ENCODE measurements at places on chromosomes 12 and 14. TPM values are rescaled to one million over a fixed set of nuclear protein-coding genes. Genes with fewer than 3 reads are reported as not detected.
A peak's percentile ranks its signal among the peaks of the same experiment; 100 is the strongest.

Gene MDP1
- total RNA-seq, result 2.0 TPM

Gene AGAP2
- 0.33 TPM for total RNA-seq

Gene BIN2
- 1.3 TPM for total RNA-seq

Gene ADAMTS20
- total RNA-seq, result not detected

Gene PLCZ1
- not detected for total RNA-seq

GRCh38 chr12:27810756-27811155 is 30.7 kb upstream of the MANSC4 start:
- peak overlapping the region; percentile 44 for H3K27ac ChIP-seq
- peaks cover 36% of the 10 kb centered on the region for H3K4me1 ChIP-seq
- no peak for DNase-seq

- peak overlapping the region; percentile 3 for H3K27ac ChIP-seq
- peak overlapping the region; percentile 97 for H3K4me3 ChIP-seq
- H3K27me3 ChIP-seq, result no peaks in the 10 kb centered on the region
- DNase-seq, result no peak
- peaks cover 14% of the 10 kb centered on the region for H3K4me1 ChIP-seq
Observed at GRCh38 chr12:131929581-131930456, 743 bp downstream of the PUS1 start.

- no peaks in the 10 kb centered on the region for H3K36me3 ChIP-seq
- H3K27me3 ChIP-seq, result no peaks in the 10 kb centered on the region
- no peak overlapping the region for H3K27ac ChIP-seq
- DNase-seq, result no peak
- no peak overlapping the region for H3K4me3 ChIP-seq
- H3K4me1 ChIP-seq, result no peaks in the 10 kb centered on the region
Observed at GRCh38 chr14:43041976-43042375, 1435.3 kb downstream of the LRFN5 start.

DNA sequence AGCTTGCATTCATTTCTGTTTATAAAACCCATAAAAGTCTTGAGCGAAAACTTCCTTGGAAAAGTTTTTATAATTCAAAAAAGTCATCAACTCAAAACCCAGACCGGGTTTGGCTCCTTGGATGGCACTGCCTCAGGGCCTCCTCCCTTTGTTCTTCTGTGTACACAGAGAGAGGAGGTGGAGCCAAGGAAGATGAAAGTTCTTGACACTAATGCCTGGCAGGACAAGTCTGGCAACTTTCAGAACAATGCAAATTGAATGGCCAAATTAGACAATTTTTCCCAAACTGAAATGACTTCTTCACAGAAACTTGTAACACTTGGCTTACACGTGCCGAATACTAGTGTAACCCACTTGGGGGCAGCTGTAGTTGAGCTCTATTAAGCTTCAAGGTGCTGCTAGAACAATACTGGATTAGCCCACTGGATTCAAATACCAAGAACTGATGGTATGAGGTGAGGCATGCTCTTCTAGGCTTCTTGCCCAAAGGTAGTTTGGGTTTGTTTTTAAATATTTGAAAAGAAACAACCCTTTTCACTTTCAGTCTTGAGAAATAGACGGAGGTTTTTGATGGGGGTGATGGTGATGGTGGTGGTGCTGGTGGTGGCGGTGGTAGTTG is 86.6 kb upstream of the FRMD6 start:
- no peaks in the 10 kb centered on the region for H3K36me3 ChIP-seq
- H3K27ac ChIP-seq, result no peak overlapping the region
- H3K27me3 ChIP-seq, result no peaks in the 10 kb centered on the region
- H3K4me3 ChIP-seq, result no peak overlapping the region
- no peaks in the 10 kb centered on the region for H3K4me1 ChIP-seq
- DNase-seq, result no peak

DNA sequence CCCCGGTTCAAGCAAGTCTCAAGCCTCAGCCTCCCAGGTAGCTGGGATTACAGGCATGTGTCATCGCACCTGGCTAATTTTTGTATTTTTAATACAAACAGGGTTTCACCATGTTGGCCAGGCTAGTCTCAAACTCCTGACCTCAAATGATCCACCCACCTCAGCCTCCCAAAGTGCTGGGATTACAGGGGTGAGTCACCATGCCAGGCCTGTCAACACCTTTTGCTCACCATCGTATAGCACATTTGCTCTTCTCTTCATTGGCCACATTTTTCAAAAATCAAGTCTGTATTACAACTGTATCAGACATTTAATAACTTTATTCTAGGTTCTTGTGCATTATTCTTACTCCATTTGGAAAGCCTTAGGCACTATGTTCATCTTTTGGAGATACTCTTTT is 50.3 kb downstream of the BCAT1 start:
- H3K27me3 ChIP-seq, result no peaks in the 10 kb centered on the region
- H3K36me3 ChIP-seq, result no peaks in the 10 kb centered on the region
- no peak overlapping the region for H3K27ac ChIP-seq
- no peak overlapping the region for H3K4me3 ChIP-seq

DNA sequence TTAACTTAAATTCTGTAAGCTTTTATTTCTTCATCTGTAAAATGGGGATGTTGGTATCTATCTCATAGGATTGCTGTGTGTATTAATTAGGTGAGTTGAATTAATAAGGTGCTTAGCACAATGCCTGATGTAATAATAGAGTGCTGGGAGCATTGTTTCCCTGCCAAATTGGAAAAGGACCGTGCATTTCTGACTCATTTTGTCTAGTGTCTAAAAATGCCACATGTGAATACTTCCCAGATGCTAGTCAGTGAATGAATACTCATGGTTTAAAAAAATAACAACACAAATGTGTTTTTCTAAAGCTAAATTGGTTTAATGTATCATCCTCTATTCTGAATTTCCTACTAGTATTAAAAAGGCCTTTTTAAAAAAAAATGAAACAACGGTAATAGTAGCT is 45.4 kb upstream of the NEDD1 start:
- no peaks in the 10 kb centered on the region for H3K36me3 ChIP-seq
- H3K4me1 ChIP-seq, result no peaks in the 10 kb centered on the region

DNA sequence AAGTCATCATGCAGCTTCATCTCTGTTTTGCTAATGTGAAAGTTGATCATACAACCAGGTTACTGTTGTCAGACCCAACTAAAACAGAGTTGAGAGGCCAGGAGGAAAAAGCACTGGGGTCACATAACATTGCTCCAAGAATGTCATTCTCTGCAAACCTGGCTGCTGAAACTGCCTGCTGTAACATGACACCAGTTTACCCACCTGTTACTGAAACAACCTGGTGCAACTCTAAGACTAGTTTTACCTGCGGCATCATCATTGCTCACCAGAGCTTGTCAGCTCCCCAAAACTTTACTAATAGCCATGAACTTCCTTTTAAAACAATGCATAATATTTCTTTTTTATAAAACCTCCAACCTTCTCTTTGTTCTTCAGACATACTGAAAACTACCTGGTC is 30.7 kb upstream of the DEGS2 start:
- H3K4me1 ChIP-seq, result peaks cover 20% of the 10 kb centered on the region
- no peaks in the 10 kb centered on the region for H3K27me3 ChIP-seq
- H3K4me3 ChIP-seq, result no peak overlapping the region
- H3K36me3 ChIP-seq, result no peaks in the 10 kb centered on the region
- H3K27ac ChIP-seq, result no peak overlapping the region

DNA sequence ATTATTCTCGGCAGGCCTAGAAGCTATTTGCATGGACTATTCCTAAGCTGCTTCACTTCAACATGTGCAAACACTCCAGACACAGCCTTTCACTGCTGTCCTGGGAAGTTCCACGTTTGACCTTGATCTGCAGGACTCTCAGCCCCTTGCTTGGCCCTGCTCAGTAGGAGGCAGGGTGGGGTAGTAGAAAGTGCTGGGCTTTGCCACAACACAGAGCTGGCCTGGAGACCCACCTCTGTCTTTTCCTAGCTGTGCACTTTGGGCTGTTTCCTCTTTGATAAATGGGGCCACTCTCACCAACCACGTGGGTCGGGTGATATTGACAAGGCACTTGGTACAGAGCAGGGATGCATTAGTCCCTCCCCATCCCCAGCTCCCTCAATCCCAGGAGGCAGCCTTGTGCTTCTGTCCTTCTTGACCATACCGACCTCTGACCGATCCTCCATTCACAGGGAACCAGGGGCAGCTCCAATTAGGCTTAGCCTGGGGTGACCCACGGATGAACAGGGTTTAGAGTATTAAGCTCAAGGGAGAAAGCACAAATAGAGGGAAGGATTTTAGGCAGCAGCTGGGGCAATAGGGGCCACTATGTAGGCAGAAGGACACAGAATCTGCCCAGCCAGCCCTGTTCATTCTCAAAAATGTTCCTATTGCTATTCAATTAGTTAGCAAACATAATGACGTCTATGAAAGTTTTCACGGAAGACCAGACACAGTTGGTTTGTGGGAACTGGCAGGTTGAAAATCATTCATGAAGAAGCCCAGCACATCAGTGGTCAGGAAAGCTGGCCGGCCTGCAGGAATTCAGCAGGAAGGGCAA is 63.3 kb downstream of the SYNE3 start:
- H3K27ac ChIP-seq, result no peak overlapping the region
- no peak for DNase-seq
- H3K36me3 ChIP-seq, result no peaks in the 10 kb centered on the region
- H3K27me3 ChIP-seq, result no peaks in the 10 kb centered on the region
- H3K4me3 ChIP-seq, result no peak overlapping the region

DNA sequence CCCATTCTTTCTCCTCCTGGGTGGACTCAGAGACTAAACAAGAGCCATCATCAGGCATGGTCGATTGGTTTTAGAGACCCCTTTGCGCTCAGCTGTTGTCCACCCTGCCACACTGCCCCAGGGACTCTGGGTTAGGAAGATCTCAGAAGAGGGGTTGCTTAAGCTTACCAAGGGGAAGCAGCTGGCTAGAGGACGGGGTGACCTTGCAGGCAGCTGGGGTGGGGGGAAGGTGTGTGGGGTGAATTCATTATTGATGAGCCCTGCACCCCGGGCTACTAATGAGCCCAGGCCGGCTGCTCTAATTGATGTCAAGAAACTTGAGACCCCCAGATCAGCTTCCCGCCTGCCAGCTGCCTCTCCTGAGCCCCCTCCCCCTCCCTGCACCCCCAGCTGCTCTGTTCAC is 8.7 kb upstream of the ZNF385A start:
- no peak overlapping the region for H3K27ac ChIP-seq
- H3K4me3 ChIP-seq, result no peak overlapping the region
- H3K4me1 ChIP-seq, result no peaks in the 10 kb centered on the region

- no peak overlapping the region for H3K4me3 ChIP-seq
- no peaks in the 10 kb centered on the region for H3K4me1 ChIP-seq
- DNase-seq, result no peak
- no peak overlapping the region for H3K27ac ChIP-seq
- no peaks in the 10 kb centered on the region for H3K36me3 ChIP-seq
Observed at GRCh38 chr14:25788252-25788651, 738.3 kb upstream of the STXBP6 start.

DNA sequence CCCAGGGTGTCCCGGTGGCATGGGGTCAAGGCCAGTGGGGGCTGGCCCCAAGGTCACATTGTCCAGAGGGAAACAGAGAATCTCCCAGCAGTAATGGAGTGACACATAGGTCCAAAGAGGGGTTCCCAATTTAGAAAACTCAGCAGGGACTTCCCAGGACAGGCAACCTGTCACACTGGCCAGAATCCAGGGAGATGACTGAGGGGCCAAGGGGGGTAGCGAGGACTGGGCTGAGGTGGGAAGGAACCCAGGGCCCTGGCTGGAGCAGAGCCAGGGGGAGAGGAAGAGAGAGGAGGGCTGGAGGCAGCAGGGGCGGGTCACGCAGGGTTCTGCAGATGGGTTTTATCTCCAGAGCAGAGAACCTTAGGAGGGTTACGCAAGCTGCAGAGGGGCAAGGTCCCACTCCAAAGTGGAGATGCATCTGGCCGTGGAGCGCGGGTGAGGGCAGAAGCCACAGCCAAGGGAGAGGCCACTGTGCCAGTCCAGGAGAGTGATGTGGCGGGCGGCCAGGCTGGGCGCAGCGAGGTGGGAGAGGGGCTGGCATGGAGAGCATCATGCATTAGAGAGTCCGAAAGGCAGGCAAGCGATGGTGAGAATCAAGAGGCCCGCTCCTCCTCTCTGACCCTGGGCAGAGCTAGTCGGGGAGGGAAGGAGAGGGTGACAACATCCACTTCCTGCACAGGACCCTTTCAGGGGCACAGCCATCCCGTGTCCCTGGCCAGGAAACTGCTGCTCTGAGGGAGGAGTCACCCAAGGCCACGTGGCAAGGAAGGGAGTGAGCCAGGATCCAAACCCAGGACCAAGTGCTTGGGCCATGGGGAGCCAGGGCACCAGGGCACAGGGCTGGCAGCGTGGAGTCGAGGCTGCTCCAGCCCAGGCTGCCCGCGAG is 29.0 kb downstream of the NCOR2 start:
- no peak for DNase-seq
- H3K27ac ChIP-seq, result peak overlapping the region; percentile 73
- no peaks in the 10 kb centered on the region for H3K27me3 ChIP-seq

DNA sequence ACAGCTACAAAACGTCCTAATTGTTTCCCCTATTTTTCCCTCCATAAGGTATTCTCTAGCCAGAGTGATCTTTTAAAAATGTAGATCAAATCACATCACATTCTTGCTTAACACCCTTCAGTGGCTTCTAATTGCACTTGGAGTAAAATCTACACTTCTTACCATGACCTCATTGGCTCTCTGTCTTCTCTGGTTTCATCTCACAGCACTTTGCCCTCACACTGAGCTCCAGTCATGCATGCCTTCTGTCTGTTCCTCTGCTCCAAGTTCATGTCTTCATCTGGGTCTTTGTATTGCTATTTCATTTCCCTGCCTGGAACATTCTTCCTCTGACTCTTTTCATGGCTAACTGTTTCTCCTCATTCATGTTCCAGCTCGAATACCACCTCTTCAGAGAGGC is 220.4 kb upstream of the GARIN6 start:
- no peaks in the 10 kb centered on the region for H3K4me1 ChIP-seq
- no peaks in the 10 kb centered on the region for H3K36me3 ChIP-seq
- H3K4me3 ChIP-seq, result no peak overlapping the region
- DNase-seq, result no peak

DNA sequence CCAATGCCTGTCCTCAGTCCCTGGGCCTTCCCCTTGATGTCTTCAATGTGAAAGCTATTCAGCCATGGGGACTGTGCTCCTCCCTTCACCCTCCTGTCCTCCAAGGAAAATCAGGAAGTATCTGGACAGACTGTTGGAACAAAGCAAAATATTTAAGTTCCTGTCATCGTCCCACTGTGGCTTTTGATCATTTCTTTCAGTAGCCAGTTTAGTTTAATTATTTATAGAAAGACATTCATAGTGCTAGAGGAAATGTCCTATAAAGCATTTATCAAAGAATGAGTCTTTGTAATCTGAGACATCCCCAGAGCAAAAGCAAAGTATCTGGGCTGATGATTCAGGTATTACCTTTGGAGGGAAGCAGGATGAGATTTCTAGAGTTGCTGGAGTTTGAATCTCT is 254.1 kb downstream of the NRXN3 start:
- DNase-seq, result no peak
- no peaks in the 10 kb centered on the region for H3K27me3 ChIP-seq
- H3K27ac ChIP-seq, result no peak overlapping the region
- H3K36me3 ChIP-seq, result no peaks in the 10 kb centered on the region

GRCh38 chr14:63565448-63565847 is 22.3 kb upstream of the PPP2R5E start:
- no peak for DNase-seq
- H3K27ac ChIP-seq, result no peak overlapping the region
- no peak overlapping the region for H3K4me3 ChIP-seq
- H3K4me1 ChIP-seq, result no peaks in the 10 kb centered on the region
- no peaks in the 10 kb centered on the region for H3K36me3 ChIP-seq

All from body of pancreas (tissue), 4 donors.